ENCODE measurements at places on chromosomes 4 and X. TPM values are rescaled to one million over a fixed set of nuclear protein-coding genes. Genes with fewer than 3 reads are reported as not detected.

MAGEA2 gene
- not detected for total RNA-seq

RAI2 gene
- 1.7 TPM for total RNA-seq

PRDM8 gene
- total RNA-seq = 11.3 TPM

BANK1 gene
- total RNA-seq = 2.5 TPM

- H3K36me3 ChIP-seq = no peaks in the 10 kb centered on the region
- no peak overlapping the region for H3K27ac ChIP-seq
- no peak for DNase-seq
- peaks cover 2% of the 10 kb centered on the region for H3K27me3 ChIP-seq
- no peaks in the 10 kb centered on the region for H3K4me1 ChIP-seq
- H3K4me3 ChIP-seq = no peak overlapping the region
Measured at GRCh38 chr4:100823066-100823992, 305.5 kb upstream of the EMCN start.

GRCh38 chr4:113604955-113605354 is 156.6 kb downstream of the CAMK2D start:
- H3K4me3 ChIP-seq = no peak overlapping the region
- H3K36me3 ChIP-seq = peaks cover 11% of the 10 kb centered on the region
- no peak for DNase-seq
- no peak overlapping the region for H3K27ac ChIP-seq
- no peaks in the 10 kb centered on the region for H3K27me3 ChIP-seq
- no peaks in the 10 kb centered on the region for H3K4me1 ChIP-seq

DNA sequence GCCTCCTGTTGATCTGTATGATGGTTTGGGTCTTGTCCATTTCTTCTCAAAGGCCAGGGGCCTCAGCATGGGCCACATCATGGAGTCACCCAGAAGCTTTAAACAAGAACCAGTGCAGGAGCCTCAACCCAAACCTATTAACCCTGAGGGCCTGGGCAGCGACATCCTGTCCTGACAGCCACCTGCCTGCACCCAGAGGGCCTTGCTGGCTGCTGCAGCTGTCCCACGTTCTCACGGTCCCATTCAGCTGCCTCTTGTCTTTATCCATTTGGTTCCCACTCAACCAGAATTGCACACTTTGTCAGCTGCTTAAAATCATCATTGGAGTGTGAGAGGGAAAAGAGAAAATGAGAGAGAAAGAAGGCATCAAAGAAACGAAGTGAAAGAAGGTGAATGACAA is 21.6 kb downstream of the C4orf50 start:
- H3K4me1 ChIP-seq = no peaks in the 10 kb centered on the region
- no peak overlapping the region for H3K4me3 ChIP-seq
- H3K27me3 ChIP-seq = peaks cover 22% of the 10 kb centered on the region
- no peak for DNase-seq
- no peaks in the 10 kb centered on the region for H3K36me3 ChIP-seq
- no peak overlapping the region for H3K27ac ChIP-seq

- H3K4me1 ChIP-seq = no peaks in the 10 kb centered on the region
- no peak overlapping the region for H3K4me3 ChIP-seq
- H3K27me3 ChIP-seq = no peaks in the 10 kb centered on the region
- no peak overlapping the region for H3K27ac ChIP-seq
- no peaks in the 10 kb centered on the region for H3K36me3 ChIP-seq
Measured at GRCh38 chr4:109993116-109993515, 80.4 kb downstream of the EGF start.

DNA sequence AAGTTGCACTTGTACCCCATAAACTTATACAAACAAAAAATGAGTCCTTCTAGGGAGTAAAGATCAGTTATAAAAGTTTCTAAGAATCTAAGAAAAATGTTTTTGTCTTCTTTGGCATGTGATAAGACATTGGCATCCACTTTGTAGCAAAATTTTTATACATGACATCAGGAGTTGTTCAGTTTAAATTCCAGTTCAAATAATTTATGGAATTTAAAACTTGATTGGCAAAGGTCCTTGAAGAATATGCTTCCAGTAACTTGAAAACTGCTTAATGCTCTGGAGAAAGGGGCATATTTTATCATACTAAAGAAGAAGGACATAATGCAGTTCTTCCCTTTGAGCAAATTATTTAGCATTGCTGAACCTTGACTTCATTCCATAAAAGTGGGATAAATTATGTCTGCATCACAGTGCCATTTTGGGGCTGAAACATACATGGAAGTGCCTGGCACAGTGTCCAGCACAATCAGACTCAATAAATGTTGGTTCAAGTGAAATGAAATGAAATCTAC is 163.3 kb upstream of the IL15 start:
- no peak overlapping the region for H3K27ac ChIP-seq
- no peaks in the 10 kb centered on the region for H3K27me3 ChIP-seq
- no peak for DNase-seq
- H3K4me1 ChIP-seq = no peaks in the 10 kb centered on the region
- H3K4me3 ChIP-seq = no peak overlapping the region

DNA sequence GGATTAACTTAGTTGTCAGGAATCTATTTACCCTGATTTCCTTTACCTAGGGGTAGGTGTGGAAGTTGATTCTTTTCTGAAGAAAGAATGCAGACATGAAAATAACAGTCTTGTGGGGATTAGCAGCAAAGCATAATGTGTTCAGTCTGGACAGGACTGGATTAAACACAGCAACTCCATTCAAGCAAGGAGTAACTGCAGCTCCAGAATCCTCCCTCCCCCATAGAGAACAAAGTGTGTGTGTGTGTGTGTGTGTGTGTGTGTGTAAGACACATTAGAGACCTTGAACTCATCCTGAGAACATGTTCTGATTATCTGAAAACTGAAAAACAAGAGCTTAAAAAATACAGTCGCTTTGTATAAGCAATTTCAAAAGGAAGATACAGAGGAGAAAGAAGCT is 9.3 kb downstream of the C4orf54 start:
- no peaks in the 10 kb centered on the region for H3K36me3 ChIP-seq
- peaks cover 13% of the 10 kb centered on the region for H3K27me3 ChIP-seq
- no peak overlapping the region for H3K27ac ChIP-seq
- no peak for DNase-seq
- no peaks in the 10 kb centered on the region for H3K4me1 ChIP-seq
- no peak overlapping the region for H3K4me3 ChIP-seq

Data from T-cell (primary cell).